BJ (cell line): ENCODE measurements at places on chromosomes 3 and 15. TPM values are rescaled to one million over a fixed set of nuclear protein-coding genes. Genes with fewer than 3 reads are reported as not detected.

TTLL13 gene
- 0.04 and 0.05 TPM in 2 replicates for polyA plus RNA-seq

DNA sequence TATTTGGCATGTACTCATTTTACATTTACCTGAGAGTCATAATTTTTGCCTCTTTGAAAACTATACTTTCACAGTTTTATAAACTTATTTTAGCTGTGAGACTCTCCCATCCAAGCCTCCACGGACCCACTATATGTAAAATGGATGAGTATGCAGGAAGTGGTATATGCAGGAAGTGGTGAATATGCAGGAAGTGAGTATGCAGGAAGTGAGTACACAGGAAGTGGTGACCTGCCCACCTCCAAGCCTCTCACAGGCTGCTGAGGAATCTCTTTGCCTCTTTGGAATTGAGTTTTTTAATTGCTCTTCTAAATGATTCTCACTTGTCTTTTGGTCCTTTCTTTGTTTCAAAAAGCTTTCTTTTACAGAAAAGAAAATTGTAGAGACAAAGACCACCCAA, 85.2 kb downstream of the KBTBD8 start:
- no peak for DNase-seq

DNA sequence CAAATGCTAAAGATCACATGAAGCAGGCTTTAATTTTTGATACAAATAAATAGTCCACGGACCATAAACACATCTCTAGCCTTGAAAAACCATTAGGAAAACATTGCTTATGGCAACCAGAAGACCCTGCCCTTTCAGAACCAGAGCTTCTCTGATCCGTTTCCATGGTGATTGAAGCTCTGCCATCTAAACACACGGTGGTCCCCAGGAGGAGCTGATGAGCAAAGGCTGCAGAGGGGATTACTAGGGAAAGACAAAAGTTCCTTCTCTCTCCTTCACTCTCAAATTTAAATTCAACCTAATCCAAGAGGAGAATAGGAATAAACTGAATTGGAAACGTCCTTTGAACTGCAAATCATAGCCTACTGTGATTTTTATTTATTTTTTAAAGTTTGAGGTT, 122.0 kb upstream of the ATP10A start:
- DNase-seq = no peak

- no peak for DNase-seq
Observed at GRCh38 chr15:90677807-90678790, 39.0 kb upstream of the BLM start.
